ENCODE measurements at places on chromosomes 7 and 10.

DNA sequence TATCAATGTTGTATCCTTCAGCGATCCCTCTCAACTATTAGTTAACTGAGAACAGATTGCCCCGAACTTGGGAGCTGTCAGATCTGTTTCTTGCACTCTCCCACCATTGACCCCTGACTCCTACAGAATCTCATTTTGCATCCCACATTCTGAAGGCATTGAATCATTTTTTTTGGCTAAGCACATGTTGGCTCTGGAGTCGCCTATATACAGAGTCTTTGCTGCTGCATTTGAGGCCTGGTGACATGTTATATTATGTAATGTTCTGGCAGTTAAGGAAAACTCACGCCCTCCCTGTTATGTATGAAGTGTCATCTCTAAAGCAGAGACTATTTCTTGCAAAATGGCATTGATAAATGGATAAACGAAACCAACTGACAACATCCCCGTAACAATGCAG, 159.2 kb upstream of the ITGB1 start:
- DNase-seq, result no peak

DNA sequence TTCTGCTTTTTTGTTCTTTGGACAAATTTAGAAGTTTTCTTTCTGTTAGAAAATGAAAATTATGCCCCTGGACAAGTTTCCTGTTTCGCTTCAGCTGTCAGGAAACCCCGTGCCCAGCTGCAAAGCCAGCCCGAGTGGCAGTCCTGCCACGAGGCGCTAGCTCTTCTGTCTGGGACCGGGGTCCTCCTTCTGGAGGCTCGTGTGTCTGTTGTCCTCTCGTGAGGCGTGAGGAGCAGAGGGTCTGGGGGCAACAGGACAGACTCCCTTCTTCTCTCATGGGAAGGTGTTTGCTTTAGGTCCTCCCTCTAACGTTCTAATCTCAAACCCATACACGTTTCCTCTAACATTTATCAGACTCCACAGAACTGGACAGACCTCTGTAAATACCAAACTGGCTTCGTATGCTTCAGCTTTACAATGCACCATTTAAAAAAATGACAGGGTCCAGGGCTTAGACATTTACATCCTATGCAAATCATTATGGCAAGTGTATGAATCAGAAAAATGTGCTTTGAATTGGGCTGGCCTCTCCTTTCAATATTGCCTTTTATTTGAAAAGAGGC, 184.5 kb upstream of the SHH start:
- DNase-seq, result no peak

GRCh38 chr10:122504610-122504950, 43.2 kb downstream of the HTRA1 start:
- DNase-seq, result peak; percentile 95

DNA sequence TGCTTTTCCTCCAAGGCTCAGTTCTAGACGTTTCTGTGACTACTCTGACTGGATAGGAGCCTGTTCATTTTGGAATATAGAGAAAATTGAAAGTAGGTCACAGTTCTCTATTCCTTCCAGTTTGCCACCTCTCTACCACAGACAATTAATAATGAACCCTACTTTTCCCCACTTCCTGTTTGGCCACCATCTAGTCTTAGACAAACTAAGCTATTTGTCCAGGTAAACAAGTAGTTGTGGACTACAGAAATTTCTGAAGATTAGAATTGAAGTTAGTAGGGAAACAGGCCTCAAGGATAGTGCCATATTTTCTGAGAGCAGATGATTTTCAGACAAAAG, 87.0 kb downstream of the AUTS2 start:
- DNase-seq, result no peak

DNA sequence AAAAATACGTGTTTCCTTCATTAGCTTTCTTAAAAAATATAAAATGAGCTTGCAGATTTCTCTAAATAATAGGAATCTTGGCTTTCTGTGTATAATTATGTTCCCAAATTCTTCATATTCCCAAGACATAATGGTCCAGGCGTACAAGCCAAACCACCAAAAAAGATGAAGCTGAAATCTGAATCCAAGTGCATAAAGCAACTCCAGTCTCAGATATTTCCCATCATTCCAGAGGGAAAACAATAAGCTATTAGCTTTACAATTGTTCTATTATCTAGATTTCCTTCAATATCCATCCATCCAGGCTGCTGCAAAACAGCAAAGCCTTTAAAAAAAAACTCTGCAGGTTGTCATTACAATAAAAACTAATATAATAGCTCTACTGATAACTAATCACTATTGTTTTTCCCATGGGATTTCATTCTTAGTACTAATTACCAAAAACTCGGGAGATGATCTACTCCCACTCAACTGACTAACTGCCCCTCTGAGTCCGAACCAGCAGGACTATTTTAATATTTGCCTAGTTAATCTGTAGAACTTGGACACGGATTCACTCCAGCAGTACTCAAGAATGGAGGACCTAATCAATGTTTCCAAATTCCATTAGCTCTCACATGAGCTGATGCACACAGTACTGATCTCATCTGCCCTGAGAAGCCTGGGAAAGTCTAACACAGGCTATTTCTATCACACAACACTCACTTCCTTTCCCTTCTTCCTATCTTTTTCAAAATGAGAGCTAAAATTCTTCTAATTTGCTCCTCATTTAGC, 108.9 kb upstream of the ASAH2 start:
- no peak for DNase-seq
